Hair follicle dermal papilla cell (primary cell): ENCODE measurements at places on chromosomes 12 and 14. TPM values are rescaled to one million over a fixed set of nuclear protein-coding genes. Genes with fewer than 3 reads are reported as not detected.

SPIC gene
- not detected in 2 replicates for total RNA-seq

GYS2 gene
- not detected in 2 replicates for total RNA-seq

SEC23A gene
- total RNA-seq, result 331 and 445 TPM in 2 replicates

PSMA6 gene
- 122 and 153 TPM in 2 replicates for total RNA-seq

GPX2 gene
- not detected in 2 replicates for total RNA-seq

TEX22 gene
- total RNA-seq, result 0.36 and 0.49 TPM in 2 replicates

MGAT4C gene
- under 0.01 TPM in 1 of 2 replicates, not detected in the other for total RNA-seq

GPR65 gene
- total RNA-seq, result 1.5 and 1.6 TPM in 2 replicates

VRTN gene
- not detected in 2 replicates for total RNA-seq

CLEC6A gene
- total RNA-seq, result not detected in 2 replicates

PMCH gene
- total RNA-seq, result not detected in 2 replicates

MIP gene
- total RNA-seq, result 0.32 TPM in 1 of 2 replicates, not detected in the other

BTBD6 gene
- 48.2 and 59.1 TPM in 2 replicates for total RNA-seq

STAC3 gene
- 0.81 TPM in 1 of 2 replicates, not detected in the other for total RNA-seq

NTF3 gene
- total RNA-seq, result 4.4 and 5.0 TPM in 2 replicates

COCH gene
- total RNA-seq, result 0.36 and 0.49 TPM in 2 replicates

KCNMB4 gene
- 2.6 and 2.8 TPM in 2 replicates for total RNA-seq

LALBA gene
- total RNA-seq, result 0.24 TPM in 1 of 2 replicates, not detected in the other

PAH gene
- not detected in 2 replicates for total RNA-seq

B4GALNT1 gene
- total RNA-seq, result 3.8 and 5.7 TPM in 2 replicates

SERPINA10 gene
- total RNA-seq, result not detected in 2 replicates

DHRS2 gene
- not detected in 2 replicates for total RNA-seq

TMEM132C gene
- not detected in 2 replicates for total RNA-seq

KRAS gene
- total RNA-seq, result 16.3 and 17.0 TPM in 2 replicates
